ENCODE measurements at places on chromosomes 4 and X.

DNA sequence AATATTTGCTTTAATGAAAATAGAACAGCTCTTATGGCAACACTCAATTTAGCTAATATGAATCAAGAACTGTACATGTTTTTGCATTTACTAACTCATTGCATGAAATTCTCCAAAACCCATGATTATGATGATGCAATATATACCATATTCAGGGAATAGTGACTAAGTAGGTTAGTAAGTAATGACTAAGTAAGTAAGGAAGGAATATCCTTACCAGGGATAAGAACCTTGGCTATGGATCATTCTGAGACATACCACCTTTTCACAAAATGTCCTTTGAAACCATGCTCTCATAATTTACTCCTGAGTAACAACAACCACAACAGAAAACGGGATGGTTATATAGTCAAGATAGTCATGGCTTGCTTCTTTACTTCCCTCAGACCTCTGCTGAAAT, 1513.0 kb downstream of the STIM2 start:
- DNase-seq = no peak

- DNase-seq = no peak
These were observed 45.9 kb downstream of the GAB1 start for GRCh38 chr4:143382596-143382995.

- DNase-seq = no peak
These were observed 227.6 kb downstream of the NR3C2 start for GRCh38 chr4:148214529-148215166.

GRCh38 chrX:148572337-148572736, 71.9 kb downstream of the AFF2 start:
- no peak for DNase-seq
